ENCODE measurements at places on chromosomes 2 and 18.

- no peak for DNase-seq
Measured at GRCh38 chr2:95307036-95307435, 9.9 kb downstream of the KCNIP3 start.

- no peak for DNase-seq
Measured at GRCh38 chr2:200741468-200742202, 70.1 kb upstream of the BZW1 start.

GRCh38 chr18:43079422-43079821, 36.1 kb downstream of the RIT2 start:
- no peak for DNase-seq

DNA sequence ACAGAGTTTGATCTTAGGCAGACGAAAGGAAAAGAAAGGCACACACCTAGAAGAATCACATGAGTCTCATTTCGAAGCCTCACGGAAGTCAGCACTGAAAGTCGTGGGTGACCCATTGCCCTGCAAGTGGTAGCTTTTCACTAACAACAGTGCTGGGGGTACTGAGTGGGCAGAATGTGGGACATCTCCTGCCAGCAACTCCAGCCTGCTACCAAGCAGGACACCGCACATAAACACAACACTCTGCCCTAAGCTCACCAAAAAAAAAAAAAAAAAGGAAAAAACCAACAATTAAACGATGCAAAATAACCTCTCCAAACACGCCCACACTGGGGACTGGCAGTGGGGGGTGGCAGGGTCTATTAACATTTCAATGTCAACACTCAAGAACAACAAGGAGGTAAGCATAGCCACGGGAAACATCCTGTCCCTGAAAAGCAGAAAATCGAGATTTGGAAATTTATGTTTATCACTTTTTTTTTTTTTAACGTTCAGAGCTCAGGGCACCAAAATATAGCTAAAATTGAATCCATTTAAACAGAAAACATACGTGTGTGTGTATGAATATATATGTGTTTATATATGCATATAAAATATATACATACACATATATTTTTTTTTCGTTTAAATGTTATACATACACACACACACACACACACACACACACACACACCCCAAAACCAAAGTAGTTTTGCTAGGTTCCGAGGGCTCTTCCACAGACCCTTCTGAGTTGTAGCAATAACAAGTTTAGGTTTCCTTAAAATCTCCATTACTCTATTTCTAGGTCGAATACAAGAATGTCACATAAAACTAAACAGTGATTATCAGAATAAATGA, 2.2 kb downstream of the INO80D start:
- DNase-seq = no peak

GRCh38 chr2:172693037-172693436, 42.6 kb upstream of the RAPGEF4 start:
- peak; percentile 83 for DNase-seq

DNA sequence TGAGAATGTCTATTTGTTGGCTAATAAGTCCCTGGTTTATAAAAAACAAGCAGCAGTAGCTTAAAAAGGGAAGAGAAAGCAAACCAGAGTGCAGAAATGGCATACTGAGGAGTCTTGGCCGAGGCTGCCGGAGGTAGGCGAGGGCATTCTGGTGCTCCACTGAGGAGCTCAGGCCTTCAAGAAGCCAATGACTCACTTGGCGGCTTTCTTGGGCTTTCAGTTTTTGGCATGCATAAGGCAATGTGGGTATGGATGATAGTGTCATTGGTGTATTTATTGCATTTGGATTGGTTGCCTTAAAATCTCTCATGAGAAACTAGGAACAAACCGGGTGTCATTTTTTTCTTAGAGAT, 119.6 kb upstream of the ARL5A start:
- DNase-seq = no peak

DNA sequence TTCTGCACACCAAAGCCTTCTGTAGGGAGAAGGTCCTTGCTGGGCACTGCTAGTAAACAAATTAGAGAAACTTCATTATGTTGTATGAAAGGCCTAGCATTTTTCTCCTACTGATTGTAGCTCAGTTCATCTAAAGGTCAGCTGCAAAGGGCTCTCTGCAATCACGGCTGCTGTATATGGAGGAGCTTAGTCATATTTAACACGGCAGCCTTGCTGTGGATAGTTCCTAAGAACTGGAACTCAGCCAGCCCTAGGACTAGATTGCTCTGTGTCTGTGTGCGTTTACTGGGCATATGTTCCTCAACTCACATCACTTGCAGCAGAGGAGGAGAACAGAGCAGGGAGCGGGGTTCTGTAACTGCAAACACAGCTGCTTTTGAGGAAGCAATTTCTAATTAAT, 1103.9 kb upstream of the KLHL29 start:
- no peak for DNase-seq

Data from islet precursor cell (in vitro differentiated cells).